ENCODE measurements at places on chromosomes 16 and 17. TPM values are rescaled to one million over a fixed set of nuclear protein-coding genes. Genes with fewer than 3 reads are reported as not detected.

- H3K4me1 ChIP-seq: peaks cover 53% of the 10 kb centered on the region
- peak overlapping the region; percentile 100 for H3K4me3 ChIP-seq
- DNase-seq: no peak
- peak overlapping the region; percentile 88 for H3K27ac ChIP-seq
These were observed 1.2 kb downstream of the RNF167 start for GRCh38 chr17:4941319-4941610.

- peaks cover 51% of the 10 kb centered on the region for H3K36me3 ChIP-seq
- no peak for DNase-seq
- H3K4me1 ChIP-seq: peaks cover 53% of the 10 kb centered on the region
- peak overlapping the region; percentile 33 for H3K4me3 ChIP-seq
- peak overlapping the region; percentile 69 for H3K27ac ChIP-seq
These were observed 47.5 kb downstream of the STAT3 start for GRCh38 chr17:42340691-42341127.

GRCh38 chr17:60102632-60103096, 23.9 kb upstream of the HEATR6 start:
- no peak overlapping the region for H3K27ac ChIP-seq
- peak; percentile 55 for DNase-seq
- H3K4me3 ChIP-seq: peak overlapping the region; percentile 75
- H3K27me3 ChIP-seq: peaks cover 40% of the 10 kb centered on the region
- H3K36me3 ChIP-seq: peaks cover 4% of the 10 kb centered on the region

- H3K36me3 ChIP-seq: peaks cover 5% of the 10 kb centered on the region
- H3K4me3 ChIP-seq: no peak overlapping the region
- peaks cover 37% of the 10 kb centered on the region for H3K4me1 ChIP-seq
These were observed 124.7 kb downstream of the PRKCA start for GRCh38 chr17:66427134-66427533.

- H3K36me3 ChIP-seq: no peaks in the 10 kb centered on the region
- H3K4me1 ChIP-seq: no peaks in the 10 kb centered on the region
- no peak for DNase-seq
- H3K4me3 ChIP-seq: no peak overlapping the region
- H3K27me3 ChIP-seq: no peaks in the 10 kb centered on the region
- no peak overlapping the region for H3K27ac ChIP-seq
These were observed 352.1 kb upstream of the ZFHX3 start for GRCh38 chr16:73399997-73400396.

- H3K4me3 ChIP-seq: no peak overlapping the region
- H3K4me1 ChIP-seq: peaks cover 2% of the 10 kb centered on the region
- DNase-seq: no peak
These were observed 58.3 kb upstream of the DHX40 start for GRCh38 chr17:59506894-59507726.

DNA sequence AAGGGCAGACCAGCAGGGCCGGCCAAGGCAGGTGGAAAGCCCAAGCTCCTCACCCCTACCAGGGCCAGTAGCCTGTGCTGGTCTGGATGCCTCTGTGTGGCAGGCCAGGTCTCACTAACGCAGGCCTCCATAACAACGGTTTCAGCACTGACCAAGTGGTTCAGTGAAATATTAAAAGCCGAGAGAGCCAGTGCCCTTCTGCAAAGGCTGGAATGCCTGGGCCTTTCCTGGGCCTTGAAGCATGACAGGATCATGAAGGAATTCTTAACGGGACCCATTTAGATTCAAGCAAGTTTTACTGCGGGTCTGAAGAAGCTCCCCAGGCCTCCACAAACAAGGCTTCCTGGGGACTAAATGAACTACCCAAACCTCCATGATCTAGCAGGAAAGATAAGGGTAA, 16.3 kb downstream of the ADAD2 start:
- DNase-seq: no peak
- H3K36me3 ChIP-seq: no peaks in the 10 kb centered on the region
- H3K4me3 ChIP-seq: no peak overlapping the region
- H3K4me1 ChIP-seq: no peaks in the 10 kb centered on the region
- peaks cover 2% of the 10 kb centered on the region for H3K27me3 ChIP-seq

GRCh38 chr16:56163089-56163488, 28.2 kb upstream of the GNAO1 start:
- H3K36me3 ChIP-seq: no peaks in the 10 kb centered on the region
- no peak overlapping the region for H3K27ac ChIP-seq
- H3K27me3 ChIP-seq: peaks cover 9% of the 10 kb centered on the region
- no peak for DNase-seq
- peaks cover 5% of the 10 kb centered on the region for H3K4me1 ChIP-seq

- no peak overlapping the region for H3K27ac ChIP-seq
- peaks cover 11% of the 10 kb centered on the region for H3K27me3 ChIP-seq
- H3K4me3 ChIP-seq: no peak overlapping the region
These were observed 54.7 kb downstream of the SLC6A2 start for GRCh38 chr16:55710466-55710865.

DNA sequence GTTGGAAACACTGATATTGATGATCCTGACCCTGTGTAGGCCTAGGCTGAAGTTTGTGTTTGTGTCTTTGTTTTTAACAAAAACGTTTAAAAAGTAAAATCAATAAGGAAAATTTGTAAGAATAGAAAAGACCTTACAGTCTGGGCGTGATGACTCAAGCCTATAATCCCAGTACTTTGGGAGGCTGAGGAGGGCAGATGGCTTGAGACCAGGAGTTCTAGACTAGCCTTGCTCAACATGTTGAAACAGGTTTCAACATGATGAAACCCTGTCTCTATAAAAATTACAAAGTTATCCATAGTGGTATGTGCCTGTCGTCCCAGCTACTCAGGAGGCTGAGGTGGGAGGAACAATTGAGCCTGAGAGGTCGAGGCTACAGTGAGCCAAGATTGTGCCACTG, 18.3 kb upstream of the TOM1L1 start:
- peaks cover 1% of the 10 kb centered on the region for H3K4me1 ChIP-seq
- DNase-seq: no peak
- no peak overlapping the region for H3K27ac ChIP-seq
- H3K4me3 ChIP-seq: no peak overlapping the region

DNA sequence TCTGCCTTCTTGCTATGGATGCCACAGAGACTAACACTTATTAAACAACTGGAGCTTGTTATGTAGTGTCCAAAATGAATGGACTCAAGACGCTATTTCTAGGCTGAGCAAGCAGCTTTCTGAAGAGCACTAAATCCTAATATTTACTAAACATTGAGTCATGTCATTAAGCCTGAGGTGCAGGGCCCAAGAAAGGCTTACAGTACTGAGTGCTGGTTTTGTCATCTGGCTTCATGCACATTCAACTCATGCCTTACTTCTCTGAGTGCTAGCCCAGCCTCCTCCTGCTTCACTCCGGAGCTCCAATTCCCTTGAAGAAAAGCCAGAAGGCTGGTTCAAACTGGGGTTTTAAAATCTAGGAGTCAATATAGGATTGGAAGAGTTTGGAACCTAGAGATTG, 363.3 kb upstream of the CDH5 start:
- no peak overlapping the region for H3K27ac ChIP-seq
- no peaks in the 10 kb centered on the region for H3K36me3 ChIP-seq
- H3K4me3 ChIP-seq: no peak overlapping the region
- H3K4me1 ChIP-seq: no peaks in the 10 kb centered on the region
- no peak for DNase-seq
- no peaks in the 10 kb centered on the region for H3K27me3 ChIP-seq

GRCh38 chr16:66337463-66338188, 28.9 kb upstream of the CDH5 start:
- no peak overlapping the region for H3K4me3 ChIP-seq
- no peaks in the 10 kb centered on the region for H3K4me1 ChIP-seq
- peaks cover 14% of the 10 kb centered on the region for H3K27me3 ChIP-seq
- no peaks in the 10 kb centered on the region for H3K36me3 ChIP-seq
- no peak overlapping the region for H3K27ac ChIP-seq

DNA sequence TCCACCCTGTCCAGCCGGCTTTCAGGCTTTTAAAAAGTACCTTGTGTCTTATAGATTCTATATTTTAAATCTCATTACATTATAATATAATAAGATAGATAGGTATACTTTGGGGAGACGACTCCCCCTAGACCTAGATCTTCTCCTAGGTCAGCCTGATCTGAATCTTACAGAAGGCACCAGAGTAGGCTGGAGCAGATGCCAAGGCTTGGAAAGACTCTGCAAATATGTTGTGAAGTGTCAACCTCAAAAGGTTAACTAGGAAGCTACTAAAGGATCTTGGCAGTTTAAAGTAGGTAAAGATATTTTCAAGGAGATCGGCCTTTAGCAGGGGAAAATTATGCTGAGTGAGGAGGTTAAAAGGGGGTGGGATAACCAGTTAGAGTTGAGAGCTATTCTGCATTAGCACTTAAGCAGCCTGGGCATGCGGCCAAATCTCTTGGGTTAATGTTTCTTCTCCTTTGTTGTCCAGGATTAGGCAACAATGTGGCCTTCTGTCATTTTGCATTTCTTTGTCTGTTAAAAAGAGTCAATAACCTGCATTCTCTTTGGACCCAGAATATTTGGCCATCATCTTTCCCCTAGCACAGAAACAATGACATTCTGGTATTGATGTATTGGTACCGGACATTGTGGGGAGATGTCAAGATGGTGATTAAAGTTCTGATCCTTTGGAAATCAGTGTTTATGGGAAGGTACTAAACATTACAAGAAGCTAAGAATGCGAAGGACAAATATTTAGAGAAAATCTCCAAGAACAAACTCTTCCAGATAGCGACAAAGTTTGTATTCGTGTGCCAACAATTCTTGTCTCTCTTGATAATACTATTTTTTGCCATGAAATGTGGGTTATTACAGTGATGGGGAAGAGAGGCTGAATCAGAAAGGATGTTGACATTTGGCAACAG, 51.2 kb upstream of the DHX40 start:
- no peaks in the 10 kb centered on the region for H3K4me1 ChIP-seq
- no peak overlapping the region for H3K4me3 ChIP-seq
- H3K36me3 ChIP-seq: no peaks in the 10 kb centered on the region
- H3K27ac ChIP-seq: no peak overlapping the region
- peaks cover 7% of the 10 kb centered on the region for H3K27me3 ChIP-seq

DNA sequence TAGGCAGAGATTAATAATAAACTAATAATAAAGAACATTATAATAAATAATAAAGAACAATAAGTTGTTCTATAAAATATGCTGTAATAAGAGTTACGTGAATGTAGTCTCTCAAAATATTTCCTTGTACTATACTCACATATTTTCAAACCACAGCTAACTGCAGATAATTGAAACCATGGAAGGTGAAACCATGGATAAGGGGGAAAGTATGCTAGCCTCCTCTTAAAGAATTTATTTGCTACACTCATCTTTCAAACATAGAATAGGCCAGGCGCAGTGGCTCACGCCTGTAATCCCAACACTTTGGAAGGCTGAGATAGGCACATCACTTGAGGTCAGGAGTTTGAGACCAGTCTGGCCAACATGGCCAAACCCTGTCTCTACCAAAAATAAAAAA, 18.5 kb downstream of the CYTH1 start:
- no peak for DNase-seq
- no peak overlapping the region for H3K27ac ChIP-seq
- peaks cover 37% of the 10 kb centered on the region for H3K4me1 ChIP-seq
- no peak overlapping the region for H3K4me3 ChIP-seq
- H3K36me3 ChIP-seq: peaks cover 10% of the 10 kb centered on the region
- no peaks in the 10 kb centered on the region for H3K27me3 ChIP-seq

DNA sequence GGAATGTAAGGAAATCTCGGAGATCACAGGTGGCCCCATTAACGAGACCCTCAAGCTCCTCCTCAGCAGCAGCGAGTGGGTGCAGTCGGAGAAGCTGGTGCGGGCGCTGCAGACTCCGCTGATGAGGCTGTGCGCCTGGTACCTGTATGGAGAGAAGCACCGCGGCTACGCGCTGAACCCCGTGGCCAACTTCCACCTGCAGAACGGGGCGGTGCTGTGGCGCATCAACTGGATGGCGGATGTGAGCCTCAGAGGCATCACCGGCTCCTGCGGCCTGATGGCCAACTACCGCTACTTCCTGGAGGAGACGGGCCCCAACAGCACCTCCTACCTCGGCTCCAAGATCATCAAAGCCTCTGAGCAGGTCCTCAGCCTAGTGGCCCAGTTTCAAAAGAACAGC, 16.2 kb downstream of the MLYCD start:
- H3K36me3 ChIP-seq: peaks cover 28% of the 10 kb centered on the region
- H3K27ac ChIP-seq: no peak overlapping the region
- no peaks in the 10 kb centered on the region for H3K4me1 ChIP-seq
- DNase-seq: no peak
- no peak overlapping the region for H3K4me3 ChIP-seq
- H3K27me3 ChIP-seq: no peaks in the 10 kb centered on the region

- H3K27ac ChIP-seq: no peak overlapping the region
- H3K36me3 ChIP-seq: no peaks in the 10 kb centered on the region
- peaks cover 26% of the 10 kb centered on the region for H3K27me3 ChIP-seq
- DNase-seq: no peak
- H3K4me3 ChIP-seq: no peak overlapping the region
These were observed 55.6 kb downstream of the PPM1E start for GRCh38 chr17:58811290-58811689.

DNA sequence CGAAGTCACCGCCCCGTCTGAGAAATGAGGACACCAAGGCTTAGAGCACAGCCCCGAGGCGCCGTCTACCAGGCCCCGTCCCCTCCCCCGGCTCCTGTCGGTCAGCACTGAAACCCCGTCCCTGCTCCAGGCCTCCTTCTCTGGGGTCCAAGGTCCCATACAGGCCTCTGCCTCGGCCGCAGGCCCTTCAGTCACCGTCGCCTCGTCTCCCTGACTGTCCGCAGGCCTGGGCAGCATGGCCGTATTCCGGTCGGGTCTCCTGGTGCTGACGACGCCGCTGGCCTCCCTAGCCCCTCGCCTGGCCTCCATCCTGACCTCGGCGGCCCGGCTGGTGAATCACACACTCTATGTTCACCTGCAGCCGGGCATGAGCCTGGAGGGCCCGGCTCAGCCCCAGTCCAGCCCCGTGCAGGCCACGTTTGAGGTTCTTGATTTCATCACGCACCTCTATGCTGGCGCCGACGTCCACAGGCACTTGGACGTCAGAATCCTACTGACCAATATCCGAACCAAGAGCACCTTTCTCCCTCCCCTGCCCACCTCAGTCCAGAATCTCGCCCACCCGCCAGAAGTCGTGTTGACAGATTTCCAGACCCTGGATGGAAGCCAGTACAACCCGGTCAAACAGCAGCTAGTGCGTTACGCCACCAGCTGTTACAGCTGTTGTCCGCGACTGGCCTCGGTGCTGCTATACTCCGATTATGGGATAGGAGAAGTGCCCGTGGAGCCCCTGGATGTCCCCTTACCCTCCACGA, 617 bp downstream of the COASY start:
- peak overlapping the region; percentile 93 for H3K27ac ChIP-seq
- H3K4me3 ChIP-seq: peak overlapping the region; percentile 92
- H3K4me1 ChIP-seq: peaks cover 32% of the 10 kb centered on the region
- no peak for DNase-seq

GRCh38 chr17:33019161-33019890, 27.7 kb downstream of the SPACA3 start:
- no peaks in the 10 kb centered on the region for H3K36me3 ChIP-seq
- no peaks in the 10 kb centered on the region for H3K4me1 ChIP-seq
- peaks cover 2% of the 10 kb centered on the region for H3K27me3 ChIP-seq
- H3K4me3 ChIP-seq: no peak overlapping the region

- H3K4me3 ChIP-seq: no peak overlapping the region
- DNase-seq: no peak
- no peak overlapping the region for H3K27ac ChIP-seq
- no peaks in the 10 kb centered on the region for H3K36me3 ChIP-seq
These were observed 40.9 kb upstream of the PVALEF start for GRCh38 chr17:81124377-81124776.

GRCh38 chr17:79443026-79443425, 167.8 kb downstream of the RBFOX3 start:
- H3K4me1 ChIP-seq: no peaks in the 10 kb centered on the region
- no peak overlapping the region for H3K27ac ChIP-seq
- H3K4me3 ChIP-seq: no peak overlapping the region
- no peaks in the 10 kb centered on the region for H3K36me3 ChIP-seq
- H3K27me3 ChIP-seq: no peaks in the 10 kb centered on the region

TMEM238L gene
- not detected for total RNA-seq

RAB40B gene
- 3.3 TPM for total RNA-seq

ZNF267 gene
- 62.6 TPM for total RNA-seq

KRT34 gene
- not detected for total RNA-seq

KRT222 gene
- not detected for total RNA-seq

HP gene
- total RNA-seq: not detected

KRT32 gene
- not detected for total RNA-seq

PRSS8 gene
- not detected for total RNA-seq

SEPTIN1 gene
- total RNA-seq: 293 TPM

All from activated naive CD8-positive, alpha-beta T cell treated with anti-CD3 and anti-CD28 coated beads, Interleukin-2, amount 10 ng/mL, durations not matched to agents 7 days and 5 days (primary cell).